Osteocyte (in vitro differentiated cells): ENCODE measurements at places on chromosomes 4 and X. TPM values are rescaled to one million over a fixed set of nuclear protein-coding genes. Genes with fewer than 3 reads are reported as not detected.

GRCh38 chrX:68696267-68696990 lies 49.0 kb downstream of the STARD8 start:
- no peak for DNase-seq
- no peaks in the 10 kb centered on the region for H3K27me3 ChIP-seq
- peaks cover 3% of the 10 kb centered on the region for H3K4me1 ChIP-seq
- H3K36me3 ChIP-seq = no peaks in the 10 kb centered on the region
- H3K27ac ChIP-seq = no peak overlapping the region
- no peak overlapping the region for H3K4me3 ChIP-seq

- DNase-seq = no peak
- H3K27me3 ChIP-seq = no peaks in the 10 kb centered on the region
- peaks cover 29% of the 10 kb centered on the region for H3K4me1 ChIP-seq
- no peaks in the 10 kb centered on the region for H3K36me3 ChIP-seq
Measured at GRCh38 chr4:6888506-6889071, 21.0 kb upstream of the TBC1D14 start.

DNA sequence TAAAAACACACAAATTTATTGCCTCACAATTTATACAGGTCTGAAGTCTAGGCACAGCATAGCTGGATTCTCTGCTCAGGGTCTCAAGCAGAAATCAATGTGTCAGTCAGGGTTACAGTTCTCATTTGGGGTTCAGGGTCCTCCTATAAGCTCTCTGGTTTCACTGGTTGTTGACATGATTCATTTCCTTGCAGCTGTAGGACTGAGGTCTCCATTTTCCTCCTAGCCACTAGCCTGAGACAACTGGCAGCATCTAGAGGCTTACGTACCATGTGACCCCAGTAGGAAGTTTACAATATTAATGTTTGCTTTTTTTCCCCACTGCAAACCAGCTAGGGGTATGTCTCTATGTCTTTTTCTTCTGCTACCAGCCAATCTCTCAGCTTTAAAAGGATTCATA lies 102.5 kb downstream of the CPEB2 start:
- H3K27me3 ChIP-seq = peaks cover 5% of the 10 kb centered on the region
- H3K4me1 ChIP-seq = peaks cover 3% of the 10 kb centered on the region
- H3K27ac ChIP-seq = no peak overlapping the region
- H3K4me3 ChIP-seq = no peak overlapping the region
- DNase-seq = no peak
- no peaks in the 10 kb centered on the region for H3K36me3 ChIP-seq

The GASK1B gene
- 11.7 and 11.8 TPM in 2 replicates for total RNA-seq

DNA sequence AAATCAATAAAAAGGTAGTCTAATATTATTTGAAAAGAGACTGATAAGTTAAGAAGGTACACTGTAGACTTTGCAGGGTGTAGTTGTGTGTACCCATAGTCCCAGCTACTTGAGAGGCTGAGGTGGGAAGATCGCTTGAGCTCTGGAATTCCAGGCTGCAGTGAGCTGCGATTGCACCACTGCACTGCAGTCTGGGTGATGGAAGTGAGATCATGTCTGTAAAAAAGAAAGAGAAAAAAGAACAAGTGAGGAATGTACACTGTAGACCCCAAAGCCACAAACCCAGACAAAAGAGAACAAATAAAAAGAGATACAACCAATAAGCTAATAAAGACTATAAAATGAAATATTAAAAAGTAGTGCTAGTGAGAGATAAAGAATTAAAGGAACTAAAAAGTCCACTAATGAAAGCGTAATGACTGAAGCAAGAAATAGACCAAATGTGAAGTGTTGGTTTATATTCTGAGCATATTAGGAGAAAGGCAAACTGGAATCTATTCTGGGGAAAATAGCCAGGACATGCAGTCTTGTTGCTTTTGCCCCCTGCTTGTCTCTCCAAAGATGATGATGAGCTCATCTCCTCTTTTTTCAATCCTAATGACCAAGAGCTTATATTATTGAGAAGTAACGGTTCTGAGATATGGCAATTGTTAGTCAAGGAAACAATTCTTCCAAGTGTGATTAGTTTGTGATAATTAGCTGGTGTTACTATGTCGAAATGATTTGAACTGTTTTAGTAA lies 19.1 kb downstream of the GSX2 start:
- H3K36me3 ChIP-seq = no peaks in the 10 kb centered on the region
- no peaks in the 10 kb centered on the region for H3K27me3 ChIP-seq
- DNase-seq = no peak
- H3K4me3 ChIP-seq = peak overlapping the region; percentile 31
- peaks cover 18% of the 10 kb centered on the region for H3K4me1 ChIP-seq

The GDPD2 gene
- total RNA-seq = not detected in 2 replicates

- DNase-seq = no peak
- H3K36me3 ChIP-seq = no peaks in the 10 kb centered on the region
- H3K4me3 ChIP-seq = no peak overlapping the region
- H3K27me3 ChIP-seq = peaks cover 5% of the 10 kb centered on the region
- no peak overlapping the region for H3K27ac ChIP-seq
Measured at GRCh38 chr4:163773940-163774339, 279.4 kb downstream of the TMA16 start.

GRCh38 chrX:26915064-26915463 lies 548.1 kb downstream of the PPP4R3C start:
- no peaks in the 10 kb centered on the region for H3K36me3 ChIP-seq
- no peak overlapping the region for H3K4me3 ChIP-seq
- H3K27me3 ChIP-seq = no peaks in the 10 kb centered on the region
- DNase-seq = no peak

The SSX2 gene
- total RNA-seq = not detected in 2 replicates

- peaks cover 5% of the 10 kb centered on the region for H3K27me3 ChIP-seq
- peak within 1 kb of the TSS; percentile 92 for H3K4me3 ChIP-seq
- no peaks in the 10 kb centered on the region for H3K36me3 ChIP-seq
- H3K4me1 ChIP-seq = peaks cover 15% of the 10 kb centered on the region
- peak; percentile 95 for DNase-seq
Measured at GRCh38 chrX:54357414-54358377, at the start of gene WNK3. WNK3 (minus strand) TSS chrX:54358046.

DNA sequence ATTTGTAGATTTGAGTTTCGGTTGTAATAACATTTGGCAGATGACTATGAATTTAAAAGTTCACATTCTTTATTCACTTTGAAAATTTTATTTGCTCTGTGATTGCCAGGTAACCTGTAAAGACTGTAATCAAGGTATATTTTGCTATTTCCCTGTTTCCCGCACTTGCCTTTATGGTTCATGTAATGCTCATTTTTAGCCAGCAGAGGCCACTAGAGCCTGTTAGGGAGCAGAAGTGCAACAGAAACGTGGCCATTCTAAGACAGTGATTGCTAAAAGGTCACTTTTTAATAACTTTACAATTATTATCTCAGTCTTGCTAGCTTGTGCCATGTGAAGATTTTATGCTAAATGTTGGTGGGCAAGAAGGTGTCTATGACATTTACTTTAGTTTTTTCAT lies 12.4 kb downstream of the YIPF6 start:
- no peak overlapping the region for H3K27ac ChIP-seq
- no peak for DNase-seq
- H3K4me3 ChIP-seq = no peak overlapping the region
- no peaks in the 10 kb centered on the region for H3K27me3 ChIP-seq
- peaks cover 4% of the 10 kb centered on the region for H3K4me1 ChIP-seq
- peaks cover 1% of the 10 kb centered on the region for H3K36me3 ChIP-seq

GRCh38 chr4:30822911-30823551 lies 102.9 kb downstream of the PCDH7 start:
- no peak overlapping the region for H3K4me3 ChIP-seq
- no peak overlapping the region for H3K27ac ChIP-seq
- no peak for DNase-seq
- H3K36me3 ChIP-seq = peaks cover 4% of the 10 kb centered on the region
- H3K27me3 ChIP-seq = no peaks in the 10 kb centered on the region
- peaks cover 61% of the 10 kb centered on the region for H3K4me1 ChIP-seq
